Stimulated activated naive B cell treated with anti-CD40 and anti-IgM and Interleukin-4, amounts not matched to agents 10 μg/mL and 1 μg/mL and 100 μg/mL, for 72 hours (primary cell): ENCODE measurements at places on chromosomes 12 and 14.

GRCh38 chr12:46265102-46265501 is 3.7 kb downstream of the SLC38A1 start:
- DNase-seq, result no peak

DNA sequence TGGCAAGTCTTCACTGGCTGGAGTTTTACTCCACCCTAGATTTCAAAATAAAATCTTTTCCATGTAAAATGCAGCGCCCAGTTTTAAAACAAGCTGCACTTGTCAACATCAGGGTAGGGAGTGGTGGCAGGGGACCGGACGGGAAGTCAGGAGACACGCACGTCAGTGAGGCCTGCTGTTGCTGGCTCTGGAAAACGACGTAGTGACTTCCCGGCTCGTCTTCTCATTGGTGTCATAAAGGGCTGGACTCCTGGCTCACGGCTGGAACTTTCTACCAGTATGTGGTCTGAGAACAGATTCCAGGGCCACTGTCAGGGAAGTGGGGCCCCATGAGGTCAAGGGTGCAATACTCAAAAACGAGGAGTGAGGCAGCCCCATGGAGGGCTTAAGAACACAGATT is 64.2 kb upstream of the FOXN3 start:
- no peak for DNase-seq

DNA sequence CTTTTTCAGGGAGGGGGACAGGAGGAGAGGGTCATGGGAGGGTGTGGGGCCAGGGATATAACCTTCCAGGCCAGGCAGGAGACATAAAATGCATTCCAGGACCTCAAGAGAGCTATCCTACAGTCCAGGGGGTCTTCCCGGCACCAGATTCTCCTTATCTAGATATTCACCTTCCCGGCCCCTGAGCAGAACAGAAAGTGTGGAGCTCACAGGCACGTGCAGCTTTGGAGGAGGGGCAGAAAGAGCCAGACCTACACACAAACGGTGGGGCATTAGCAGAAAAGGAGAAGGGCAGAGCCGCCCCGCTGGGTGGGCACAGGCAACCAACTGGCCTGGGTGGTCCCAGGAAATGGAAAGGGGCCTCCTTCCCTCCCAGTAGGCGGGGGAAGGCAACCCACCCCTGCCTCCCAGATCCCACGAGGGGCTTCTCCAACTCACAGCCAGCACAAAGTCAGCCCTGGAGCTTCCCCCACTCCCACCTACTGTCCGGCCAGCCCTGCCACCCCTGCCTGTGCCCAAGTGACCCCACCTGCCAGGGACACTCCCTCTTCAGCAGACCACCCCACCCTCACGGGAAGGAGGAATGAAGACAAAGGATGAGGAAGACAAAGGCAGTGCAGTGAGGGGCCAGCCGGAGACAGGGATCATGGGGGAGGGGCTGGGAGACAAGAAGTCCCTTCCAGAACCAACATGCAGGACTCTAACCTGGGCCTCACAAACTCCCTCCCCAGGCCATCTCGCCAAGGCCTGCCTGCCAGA is 33.3 kb downstream of the CCDC85C start:
- no peak for DNase-seq

DNA sequence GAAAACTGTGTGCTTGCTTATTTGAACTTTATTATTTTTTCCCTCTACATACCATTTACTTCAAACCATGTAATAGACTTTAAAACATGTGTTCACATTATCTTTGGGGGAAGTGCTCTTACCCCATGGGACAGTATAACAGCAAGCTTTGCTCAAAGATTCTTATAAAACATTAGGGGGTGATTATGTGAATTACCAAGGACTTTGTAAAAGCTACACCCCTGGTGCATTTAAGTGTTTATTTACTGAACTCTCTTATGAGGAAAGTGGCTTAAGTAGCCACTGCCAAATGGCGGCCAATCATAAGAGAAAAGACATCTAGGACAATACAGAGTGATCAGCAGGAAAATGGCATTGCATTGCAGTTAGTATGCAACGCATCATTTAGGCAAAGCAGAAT is 70.3 kb downstream of the CAPZA3 start:
- DNase-seq, result no peak

GRCh38 chr12:120363274-120363855 is 5.6 kb downstream of the MSI1 start:
- DNase-seq, result no peak

GRCh38 chr12:68003777-68004176 is 14.5 kb downstream of the IFNG-AS1 start:
- no peak for DNase-seq

- DNase-seq, result no peak
These were observed 1211.4 kb downstream of the VRK1 start for GRCh38 chr14:98008381-98009113.

DNA sequence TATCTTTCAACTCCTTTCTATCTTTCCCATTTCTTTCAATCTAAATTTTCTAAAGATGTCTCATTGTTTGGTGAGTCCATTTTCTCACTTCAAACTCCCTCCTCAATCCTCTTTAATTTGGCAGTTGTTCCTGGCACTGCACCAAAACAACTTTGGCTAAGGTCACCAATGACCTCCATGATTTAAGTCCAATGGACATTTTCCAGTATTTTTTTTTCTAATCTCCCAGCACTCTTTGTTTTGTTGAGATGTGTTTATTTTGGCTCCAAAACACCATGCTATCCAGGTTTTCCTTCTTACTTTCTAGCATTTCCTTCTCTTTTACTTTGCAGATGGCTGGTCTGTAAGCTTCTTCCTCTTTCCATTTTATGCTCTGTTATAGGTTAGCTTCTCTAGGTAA is 42.5 kb upstream of the OTOGL start:
- DNase-seq, result no peak

DNA sequence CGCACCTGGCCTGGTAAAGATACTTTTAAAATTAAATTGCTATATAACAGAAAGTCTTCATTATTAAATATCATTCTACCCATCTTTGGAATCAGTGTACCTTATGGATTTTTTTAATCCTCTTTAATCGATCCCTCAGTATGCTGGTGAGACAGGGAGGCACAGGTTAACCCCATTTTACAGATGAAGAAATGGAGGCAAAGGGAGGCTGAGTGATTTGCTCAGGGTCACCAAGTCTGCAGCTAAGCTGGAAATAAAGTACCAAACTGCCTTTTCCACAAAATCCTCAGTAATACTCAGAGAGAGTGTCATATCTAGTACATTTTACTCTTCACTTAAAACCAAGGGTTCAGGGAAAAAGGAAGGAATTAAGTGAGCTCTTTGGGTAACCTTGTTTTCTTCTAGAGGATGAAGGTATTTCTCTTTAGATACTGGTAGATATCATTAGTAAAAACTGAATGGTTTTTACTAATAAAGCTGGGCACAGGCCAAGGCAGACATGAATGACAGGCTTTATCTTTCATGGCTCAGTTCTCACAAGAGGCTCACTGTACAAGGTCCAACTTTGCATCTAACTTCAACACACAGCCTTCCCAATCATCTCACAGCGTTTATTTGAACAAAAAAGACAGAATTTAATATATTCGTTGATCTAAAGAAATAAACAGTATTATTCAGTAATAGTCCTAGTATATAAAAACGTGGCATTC is 35.3 kb upstream of the TTC7B start:
- no peak for DNase-seq

DNA sequence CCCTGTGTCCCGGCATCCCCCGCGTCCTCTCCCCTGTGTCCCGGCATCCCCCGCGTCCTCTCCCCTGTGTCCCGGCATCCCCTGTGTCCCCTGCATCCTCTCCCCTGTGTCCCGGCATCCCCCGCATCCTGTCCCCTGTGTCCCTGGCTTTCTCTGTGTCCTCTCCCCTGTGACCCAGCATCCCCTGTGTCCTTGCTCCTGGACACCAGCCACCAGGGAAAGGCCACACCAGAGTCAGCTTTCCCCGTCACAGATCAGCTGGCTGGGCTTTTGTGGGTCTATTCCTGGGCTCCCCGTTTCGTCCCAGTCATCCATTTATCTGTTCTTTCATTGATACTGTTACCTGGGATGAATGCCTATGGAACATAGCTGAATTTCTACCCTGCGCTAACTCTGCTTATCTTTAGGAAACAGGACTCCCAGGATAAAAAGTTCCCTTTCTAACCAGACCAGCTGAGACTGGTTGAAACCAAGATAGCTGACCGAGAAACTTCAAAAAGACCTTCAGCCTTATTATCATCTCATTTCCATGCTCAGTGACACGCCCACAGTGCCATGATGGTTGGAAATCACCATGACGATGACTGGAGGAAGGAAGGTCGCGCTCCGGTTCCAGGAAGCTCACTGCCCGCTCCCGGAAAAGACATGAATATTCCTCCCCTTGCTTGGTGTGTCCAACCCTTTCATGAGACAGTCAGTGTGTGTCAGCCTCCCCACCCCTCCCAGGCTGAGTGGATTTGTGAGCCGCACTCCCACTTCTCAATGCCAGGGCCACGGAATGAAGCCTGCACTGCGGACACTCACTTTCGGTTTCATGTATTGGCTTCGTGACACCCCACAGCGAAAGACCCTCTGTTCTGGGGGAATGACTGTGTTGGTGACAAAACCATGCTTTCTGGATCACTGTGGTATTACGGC is 276.4 kb upstream of the SFSWAP start:
- DNase-seq, result no peak
